ENCODE measurements at places on chromosomes 12 and 14.

- DNase-seq, result peak; percentile 79
These were observed 10.0 kb downstream of the CAPZA3 start for GRCh38 chr12:18747895-18748294.

- DNase-seq, result peak; percentile 50
These were observed 798.8 kb downstream of the SLC16A7 start for GRCh38 chr12:60394665-60395064.

GRCh38 chr12:122988612-122989212 lies 8.2 kb downstream of the ARL6IP4 start:
- no peak for DNase-seq

DNA sequence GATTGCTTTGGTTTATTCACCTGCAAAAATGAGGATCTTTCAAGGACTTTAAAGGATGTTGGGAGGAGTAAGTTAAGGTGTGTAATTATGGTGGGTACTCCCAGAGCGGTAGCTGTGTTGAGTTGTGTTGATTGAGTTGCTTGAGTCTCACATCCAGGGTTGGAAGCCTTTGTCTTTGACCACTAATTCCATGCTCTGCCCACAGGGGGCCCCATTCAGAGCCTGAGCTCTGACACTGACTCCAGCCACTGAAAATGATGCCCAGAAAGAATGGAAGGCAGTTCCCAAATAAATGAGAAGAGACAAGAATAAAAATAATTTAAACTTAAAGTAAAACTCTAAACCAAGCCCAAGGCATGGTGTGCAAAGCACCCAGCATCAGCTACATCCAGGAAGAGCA lies 237.4 kb upstream of the PWP1 start:
- peak; percentile 36 for DNase-seq

GRCh38 chr14:85564841-85565527 lies 35.0 kb downstream of the FLRT2 start:
- no peak for DNase-seq

DNA sequence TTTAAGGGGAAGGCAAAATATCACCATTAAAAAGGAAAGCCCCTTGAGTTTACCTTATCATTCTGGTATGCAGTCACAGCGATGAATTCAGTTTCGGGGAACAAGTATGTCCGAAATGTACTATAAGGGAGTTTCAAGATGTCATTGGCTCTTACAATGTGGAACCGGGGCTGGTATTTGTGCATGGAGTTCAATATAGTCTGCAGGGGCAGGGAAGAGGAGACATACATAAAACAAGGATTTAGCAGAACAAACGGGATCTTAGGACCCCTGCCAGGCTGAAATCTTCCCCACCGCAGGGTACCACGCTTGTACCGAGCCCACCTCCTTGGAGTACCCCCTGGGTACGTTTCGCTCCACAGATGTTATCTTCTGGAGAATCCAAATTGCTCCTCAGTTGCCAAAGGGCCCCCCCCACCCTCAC lies 4.5 kb downstream of the TBX3 start:
- no peak for DNase-seq

GRCh38 chr12:26369588-26369987 lies 174.2 kb downstream of the SSPN start:
- DNase-seq, result peak; percentile 81
